NCI-H1417 (cell line): ENCODE measurements at places on chromosomes 6 and 20.
A peak's percentile ranks its signal among the peaks of the same experiment; 100 is the strongest.

DNA sequence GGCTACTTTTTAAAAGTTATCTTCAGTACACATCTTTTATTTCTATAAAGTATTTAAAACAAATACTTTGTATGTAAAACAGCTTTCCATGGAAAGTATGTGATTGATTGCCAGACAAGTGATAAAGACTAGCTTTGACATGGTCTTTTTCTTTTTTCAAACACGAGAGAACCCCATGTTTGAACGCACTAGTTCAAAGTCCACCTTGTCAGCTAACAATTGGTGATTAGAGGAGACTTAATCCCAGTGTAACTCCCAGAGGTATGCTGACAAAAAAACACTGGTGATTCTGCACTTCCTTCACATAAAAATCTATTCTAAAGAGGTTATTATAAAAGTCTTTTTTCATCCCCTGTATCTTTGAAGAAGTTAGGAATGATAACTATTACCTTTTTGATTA lies 438.1 kb downstream of the GJA1 start:
- DNase-seq, result no peak

GRCh38 chr20:59044796-59045195 lies 2.2 kb upstream of the PRELID3B start:
- no peak for DNase-seq

DNA sequence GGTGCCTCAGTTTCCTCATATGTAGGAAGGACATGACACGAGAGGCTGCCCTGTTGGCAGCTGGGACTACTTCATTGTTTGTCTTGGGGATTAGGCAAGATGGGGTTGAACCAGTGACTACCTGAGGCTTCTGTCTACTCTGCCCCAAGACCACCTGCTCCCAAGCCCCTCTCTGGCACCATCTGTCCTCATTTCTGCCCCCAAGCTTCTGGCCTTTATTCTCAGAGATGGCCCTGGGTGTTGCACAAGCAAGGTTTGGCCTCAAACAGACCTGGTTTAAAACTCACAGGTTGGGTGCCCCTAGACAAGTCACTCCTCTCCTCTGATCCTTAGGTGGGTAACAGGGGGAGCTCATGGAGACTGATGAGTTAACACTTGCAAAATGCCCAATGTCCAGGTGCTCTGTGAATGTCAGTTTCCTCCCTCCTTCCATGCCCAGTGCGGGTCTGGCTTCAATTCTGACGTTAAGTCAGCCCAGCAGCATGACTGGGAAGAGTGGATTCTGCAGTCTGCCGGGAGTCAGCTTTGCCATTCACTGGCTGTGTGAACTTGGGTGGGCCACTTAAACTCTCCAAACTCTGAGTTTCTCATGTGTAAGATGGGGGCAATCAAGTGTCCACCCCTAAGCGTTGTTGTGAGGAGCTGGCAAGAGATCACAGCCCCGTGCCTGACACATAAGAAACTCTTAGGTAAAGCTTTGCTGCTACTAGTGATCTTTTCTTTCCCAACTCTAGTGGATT lies 84.5 kb upstream of the TOX2 start:
- DNase-seq, result no peak

GRCh38 chr6:143087856-143088255 lies 27.2 kb downstream of the AIG1 start:
- no peak for DNase-seq

DNA sequence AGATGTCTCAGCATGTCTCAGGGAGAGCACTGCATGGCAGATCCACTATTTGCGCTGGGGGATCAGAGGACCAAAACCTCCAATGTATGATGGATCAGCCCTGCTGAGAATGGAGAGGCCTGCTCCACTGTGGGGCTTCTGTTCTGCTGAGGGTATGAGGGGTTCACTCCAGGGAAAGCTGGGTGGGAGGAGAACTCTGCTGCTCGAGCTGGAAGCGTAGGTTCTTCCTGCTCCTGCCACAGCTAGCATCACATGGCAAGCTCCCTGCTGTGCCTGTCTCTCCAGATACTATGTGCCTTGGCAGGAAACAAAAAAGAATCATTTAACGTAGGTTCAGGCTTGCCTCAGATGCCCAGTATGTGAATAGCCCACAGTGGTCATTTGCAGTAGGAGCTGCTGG lies 105.8 kb downstream of the EPM2A start:
- DNase-seq, result no peak

- DNase-seq, result peak; percentile 28
These were observed 336.4 kb upstream of the HSF2 start for GRCh38 chr6:122063076-122063475.

DNA sequence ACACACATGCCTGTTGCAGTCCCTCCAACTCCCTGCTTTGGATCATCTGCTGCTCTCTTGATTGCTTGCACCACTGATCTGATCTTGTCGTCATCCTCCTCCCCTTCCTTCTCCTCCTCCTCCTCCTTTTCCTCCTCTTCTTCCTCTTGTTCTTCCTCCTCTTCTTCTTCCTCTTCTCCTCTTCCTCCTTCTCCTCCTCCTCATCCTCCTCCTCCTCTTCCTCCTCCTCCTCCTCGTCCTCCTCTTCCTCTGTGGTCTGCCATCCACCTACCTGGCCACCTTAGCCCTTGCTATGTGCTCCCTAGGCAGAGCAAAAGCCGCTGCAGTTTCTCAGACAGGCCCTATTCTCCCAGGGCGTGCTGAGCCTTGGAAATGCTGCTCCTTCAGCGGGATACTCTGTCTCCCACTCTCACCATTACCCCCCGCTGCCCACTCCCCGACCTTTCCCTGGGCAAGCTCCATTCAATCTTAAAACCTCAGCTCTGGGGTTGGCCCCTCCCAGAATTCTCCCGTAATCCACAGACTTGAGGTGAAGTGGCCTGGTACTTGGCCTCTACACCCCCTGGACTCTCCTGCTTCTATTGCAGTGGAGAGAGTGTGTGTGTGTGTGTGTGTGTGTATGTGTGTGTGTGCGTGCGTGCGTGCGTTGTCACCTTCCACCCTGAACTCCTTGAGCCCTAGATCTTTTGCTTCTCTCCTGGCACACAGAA lies 105.0 kb downstream of the SASH1 start:
- DNase-seq, result no peak

- no peak for DNase-seq
These were observed 16.2 kb downstream of the PPIL4 start for GRCh38 chr6:149529650-149530049.

- DNase-seq, result no peak
These were observed 12.2 kb upstream of the TBC1D20 start for GRCh38 chr20:474581-474980.

DNA sequence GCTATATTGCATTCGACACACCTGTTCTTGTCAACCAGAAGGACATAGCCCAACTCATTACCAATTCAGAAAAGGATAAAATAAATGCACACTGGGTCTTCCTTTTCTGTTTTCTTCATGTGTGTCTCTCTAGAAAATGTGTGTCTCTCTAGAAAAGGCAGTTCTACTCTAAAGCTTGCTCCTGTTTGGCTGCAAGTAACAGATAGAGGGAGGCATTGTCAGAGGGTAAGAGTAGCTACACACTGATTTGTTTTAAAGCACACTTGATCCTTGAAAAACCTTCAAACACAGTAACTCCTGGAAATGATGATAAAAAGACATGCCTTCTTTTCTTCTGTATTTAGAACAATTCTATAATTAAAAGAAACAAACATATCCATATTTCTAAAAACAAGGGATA lies 21.3 kb downstream of the GRM1 start:
- DNase-seq, result no peak

DNA sequence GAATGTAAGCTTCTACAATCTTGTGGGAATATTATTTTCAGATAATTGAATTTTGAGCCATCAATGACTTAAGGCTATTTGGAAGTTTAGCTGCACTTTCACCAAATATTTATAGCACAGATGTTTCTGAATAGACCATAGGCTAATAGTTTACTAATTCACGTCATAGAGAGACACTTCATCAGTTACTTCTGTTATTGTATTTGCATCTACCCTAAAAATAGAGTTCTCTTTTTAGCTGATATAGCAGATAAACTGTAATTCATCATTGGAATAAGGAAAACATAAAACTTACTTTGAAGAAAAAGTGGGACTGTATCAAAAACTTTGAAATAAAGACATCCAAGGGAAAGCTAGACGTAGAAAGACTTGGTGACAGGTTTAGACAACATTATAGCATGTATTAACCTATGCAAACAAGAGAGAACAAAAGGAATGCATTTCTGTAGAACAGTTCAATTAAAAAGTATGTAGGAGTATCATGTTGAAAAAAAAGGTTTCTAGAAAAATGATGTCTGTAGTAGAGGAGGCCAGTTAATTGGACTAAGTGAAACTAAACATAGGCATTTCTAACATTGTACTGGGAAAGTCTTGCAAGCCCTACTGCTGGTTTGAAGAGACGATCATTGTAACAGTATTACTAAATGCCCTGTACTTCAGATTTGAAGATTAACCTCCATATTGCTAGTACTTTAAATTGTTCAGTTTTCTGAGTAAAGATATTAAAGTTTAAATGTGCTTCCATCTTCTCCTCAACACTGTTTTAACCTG lies 123.3 kb downstream of the ZFAND3 start:
- no peak for DNase-seq

GRCh38 chr6:119285908-119286625 lies 63.5 kb downstream of the MAN1A1 start:
- no peak for DNase-seq

DNA sequence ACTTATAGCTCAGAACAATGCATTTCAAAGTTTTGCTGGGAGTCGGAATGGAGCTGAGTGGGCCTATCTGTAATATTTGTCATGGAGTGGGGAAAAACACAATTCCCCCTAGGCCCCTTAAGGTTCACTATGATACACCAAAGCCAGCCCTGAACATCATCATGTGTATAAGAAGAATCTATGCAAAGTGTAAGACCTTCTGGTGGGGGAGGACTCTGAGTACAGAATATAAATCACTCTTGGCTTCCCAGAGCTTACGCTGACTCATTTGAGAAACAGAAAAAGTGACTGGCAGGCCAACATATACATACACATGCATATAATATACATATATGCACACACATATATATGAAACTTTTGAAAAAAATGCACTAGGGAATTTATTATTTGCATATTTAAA lies 54.1 kb upstream of the UBR2 start:
- no peak for DNase-seq

DNA sequence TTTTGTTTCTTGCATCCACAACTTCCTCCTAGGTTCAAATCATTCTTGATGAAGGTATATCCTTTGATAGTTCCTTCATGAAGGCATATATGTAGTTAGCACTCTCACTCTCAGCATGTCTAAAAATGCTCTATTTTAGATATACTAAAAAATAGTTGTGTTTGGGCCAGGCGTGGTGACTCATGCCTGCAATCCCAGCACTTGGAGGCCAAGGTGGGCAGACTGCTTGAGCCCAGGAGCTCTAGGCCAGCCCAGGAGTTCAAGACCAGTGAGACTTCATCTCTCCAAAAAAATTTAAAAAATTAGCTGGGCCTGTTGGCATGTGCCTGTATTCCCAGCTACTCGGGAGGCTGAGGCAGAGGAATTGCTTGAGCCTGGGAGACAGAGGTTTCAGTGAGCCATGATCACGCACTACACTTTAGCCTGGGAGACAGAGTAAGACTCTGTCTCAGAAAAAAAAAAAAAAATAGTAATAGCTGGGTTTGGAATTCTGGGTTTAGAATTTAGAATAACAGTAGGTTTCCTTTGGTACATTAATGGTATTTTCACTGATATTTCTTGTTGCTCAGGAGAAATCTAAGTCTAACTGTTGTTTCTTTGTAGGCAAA lies 7.0 kb downstream of the SERAC1 start:
- no peak for DNase-seq

DNA sequence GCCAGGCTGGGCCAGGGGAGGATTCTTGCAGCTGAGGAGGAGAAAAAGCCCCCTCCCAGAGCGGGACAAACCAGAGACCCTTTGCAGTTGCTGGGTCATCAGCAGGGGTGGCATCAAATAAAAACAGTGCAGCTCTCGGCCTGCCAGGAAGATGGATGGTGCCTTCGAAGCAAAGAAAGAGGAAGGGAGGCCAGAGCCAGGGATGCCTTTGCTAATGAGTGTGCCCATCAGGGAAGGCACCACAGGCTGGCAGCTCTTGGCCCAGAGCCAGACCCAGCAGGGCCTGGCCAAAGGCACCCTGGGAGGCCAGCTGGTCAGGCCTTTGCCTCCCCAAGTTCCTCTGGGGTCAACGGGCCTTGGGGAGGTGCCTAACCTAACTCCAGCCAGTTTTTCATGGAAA lies 26.3 kb upstream of the ZNF318 start:
- peak; percentile 32 for DNase-seq

GRCh38 chr20:37687478-37687805 lies 6.4 kb upstream of the CTNNBL1 start:
- DNase-seq, result no peak

- DNase-seq, result no peak
These were observed 892 bp upstream of the DXO start for GRCh38 chr6:31972709-31973350.

DNA sequence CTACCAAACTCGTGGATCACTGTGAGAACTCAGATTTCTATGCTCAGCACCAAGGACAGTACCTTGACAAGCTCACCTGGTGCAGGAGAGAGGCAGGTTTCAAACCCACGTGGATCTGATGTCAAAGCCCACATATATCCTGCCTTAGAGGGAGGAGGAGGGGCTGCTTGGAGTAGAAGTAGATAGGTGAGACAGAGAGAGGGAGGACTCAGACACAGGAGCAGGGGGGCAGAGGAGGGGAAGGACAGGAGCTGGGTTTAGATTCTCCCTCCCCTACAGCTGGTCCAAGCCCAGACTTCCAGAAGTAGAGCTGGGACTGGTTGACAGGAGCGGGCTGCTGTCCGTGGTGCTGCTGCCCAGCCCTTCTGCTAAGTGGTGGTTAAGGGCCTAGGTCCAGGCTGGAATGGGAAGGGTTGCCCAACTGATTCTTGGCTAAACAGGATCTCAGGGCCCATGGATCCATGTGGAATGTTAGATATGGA lies 77.5 kb downstream of the CDH22 start:
- no peak for DNase-seq

- no peak for DNase-seq
These were observed 560.6 kb downstream of the COL12A1 start for GRCh38 chr6:74645108-74645849.

DNA sequence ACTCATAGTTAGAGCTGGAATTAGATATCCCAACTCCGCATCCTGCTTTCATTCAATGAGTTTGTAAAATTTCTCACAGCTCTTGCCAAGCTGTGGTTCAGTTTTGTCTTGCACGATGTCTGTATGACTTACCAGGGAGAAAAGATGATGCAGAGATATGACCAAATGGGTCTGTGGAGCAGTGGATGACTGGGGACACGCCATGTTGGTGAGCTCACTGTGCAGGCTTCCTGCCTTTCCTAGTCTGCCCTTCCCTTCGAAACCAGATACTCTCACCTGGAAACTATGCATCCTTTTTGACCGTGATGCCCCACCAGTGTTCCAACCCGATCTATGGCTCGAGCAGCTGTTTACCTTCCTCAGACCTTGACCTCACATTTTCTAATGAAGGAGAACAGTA lies 262.7 kb upstream of the BMP2 start:
- no peak for DNase-seq
